ENCODE measurements at places on chromosomes 4 and X. TPM values are rescaled to one million over a fixed set of nuclear protein-coding genes. Genes with fewer than 3 reads are reported as not detected.

DNA sequence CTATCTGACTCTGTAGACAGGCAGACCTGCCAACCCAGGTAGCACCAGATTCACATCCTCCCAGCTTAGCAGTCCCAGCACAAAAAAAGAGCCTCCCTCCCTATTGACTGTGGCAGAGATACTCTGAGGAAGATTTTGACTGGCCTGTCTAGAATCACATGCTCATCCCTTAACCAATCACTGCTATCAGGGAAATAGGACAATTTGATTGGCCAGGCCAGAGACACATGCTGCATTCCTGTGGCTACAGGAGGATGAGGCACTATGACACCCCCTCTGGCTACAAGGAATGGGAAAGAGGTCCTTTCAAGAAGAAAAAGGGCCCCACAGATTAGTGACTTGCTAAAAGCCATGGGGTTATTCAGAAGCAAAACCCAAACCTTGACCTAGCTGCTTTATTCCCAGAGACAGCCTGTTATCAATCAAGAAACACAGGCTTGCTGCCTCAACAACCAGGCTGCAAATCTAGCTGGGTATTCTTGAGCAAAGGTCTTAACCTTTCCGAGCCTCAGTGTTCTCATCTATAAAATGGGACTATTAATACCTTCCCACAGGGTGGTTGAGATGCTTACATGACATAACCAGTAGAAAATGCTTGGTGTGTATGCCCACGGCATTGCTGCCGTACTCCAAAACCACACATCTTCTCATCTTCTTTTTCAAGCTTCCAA is 147.6 kb downstream of the BCOR start:
- no peak for DNase-seq

DNA sequence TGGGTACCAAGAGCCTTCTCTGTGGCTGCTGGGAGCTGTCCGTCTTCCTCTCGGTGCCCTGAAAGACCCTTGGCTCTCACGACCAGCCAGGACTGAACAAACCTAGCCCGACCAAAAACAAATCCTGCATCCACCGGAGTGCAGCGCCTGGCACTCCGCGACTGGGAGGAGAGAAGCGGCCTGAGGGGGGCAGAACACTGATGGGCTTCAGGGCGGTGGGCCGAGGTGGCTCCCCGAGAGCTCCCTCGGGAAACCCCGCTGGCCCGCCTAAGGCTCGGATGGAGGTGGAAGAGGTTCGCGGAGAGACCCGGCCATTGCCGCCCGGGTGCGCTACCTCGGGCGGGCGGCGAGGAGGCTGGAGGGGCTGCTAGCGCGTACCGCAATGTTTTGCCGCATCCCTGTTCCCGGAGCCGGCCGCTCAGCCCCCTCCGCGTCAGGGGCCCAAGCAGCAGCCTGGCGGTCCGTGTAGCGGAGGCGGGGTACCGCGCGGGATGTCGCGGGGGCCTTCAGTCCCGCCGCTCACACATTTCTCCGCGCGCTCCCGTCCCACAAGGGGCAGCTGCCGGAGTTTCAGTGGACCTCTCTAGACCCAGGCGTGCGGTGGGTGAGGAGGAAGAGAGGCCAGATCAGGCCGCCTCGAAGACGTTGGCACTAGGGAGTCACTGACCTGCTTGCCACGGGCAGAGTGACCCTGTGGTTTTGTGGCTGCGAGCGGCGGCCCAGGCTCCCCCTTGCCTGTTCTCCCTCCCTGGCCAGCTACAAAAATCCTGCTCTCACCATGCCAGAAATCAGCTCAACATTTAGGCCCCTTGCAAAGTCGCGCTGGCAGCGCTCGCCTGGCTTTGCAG is 2.2 kb downstream of the SLITRK4 start:
- DNase-seq, result no peak

DNA sequence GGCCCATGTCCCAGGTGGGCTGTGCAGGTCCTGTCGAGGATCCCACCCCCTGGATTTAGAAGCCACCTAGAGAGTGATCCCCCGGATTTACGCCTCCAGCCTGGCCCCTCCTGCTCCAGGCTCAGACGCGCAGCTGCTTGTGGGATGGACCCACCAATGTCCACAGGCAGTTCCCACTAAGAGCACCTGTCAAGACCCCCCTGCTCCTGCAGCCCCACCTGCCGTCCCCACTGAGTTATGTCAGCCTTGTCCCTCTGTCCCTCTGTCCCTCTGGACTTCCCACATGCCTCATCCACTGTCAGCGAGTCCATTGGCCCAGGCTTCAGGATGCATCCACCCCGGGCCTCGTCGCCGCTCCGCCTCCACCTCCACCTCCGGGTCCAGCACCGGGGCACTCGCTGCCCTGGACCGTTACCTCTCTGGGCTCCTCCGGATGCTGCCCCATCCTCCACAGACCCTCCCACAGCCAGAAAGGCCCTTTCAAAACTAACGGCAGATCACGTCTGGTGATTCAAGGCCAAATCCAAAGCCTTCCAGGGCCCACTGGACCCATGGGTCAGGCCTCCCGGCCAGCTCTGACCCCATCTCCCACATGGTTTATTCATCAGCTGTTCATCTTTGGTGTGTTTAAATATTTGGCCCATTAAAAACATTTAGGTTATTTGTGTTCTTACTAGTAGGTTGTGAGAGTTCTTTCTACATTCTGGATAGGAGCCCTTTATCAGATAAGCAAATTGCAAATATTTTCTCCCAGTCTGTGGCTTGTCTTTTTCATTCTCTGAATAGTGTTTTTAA is 28.3 kb downstream of the HTRA3 start:
- DNase-seq, result no peak

DNA sequence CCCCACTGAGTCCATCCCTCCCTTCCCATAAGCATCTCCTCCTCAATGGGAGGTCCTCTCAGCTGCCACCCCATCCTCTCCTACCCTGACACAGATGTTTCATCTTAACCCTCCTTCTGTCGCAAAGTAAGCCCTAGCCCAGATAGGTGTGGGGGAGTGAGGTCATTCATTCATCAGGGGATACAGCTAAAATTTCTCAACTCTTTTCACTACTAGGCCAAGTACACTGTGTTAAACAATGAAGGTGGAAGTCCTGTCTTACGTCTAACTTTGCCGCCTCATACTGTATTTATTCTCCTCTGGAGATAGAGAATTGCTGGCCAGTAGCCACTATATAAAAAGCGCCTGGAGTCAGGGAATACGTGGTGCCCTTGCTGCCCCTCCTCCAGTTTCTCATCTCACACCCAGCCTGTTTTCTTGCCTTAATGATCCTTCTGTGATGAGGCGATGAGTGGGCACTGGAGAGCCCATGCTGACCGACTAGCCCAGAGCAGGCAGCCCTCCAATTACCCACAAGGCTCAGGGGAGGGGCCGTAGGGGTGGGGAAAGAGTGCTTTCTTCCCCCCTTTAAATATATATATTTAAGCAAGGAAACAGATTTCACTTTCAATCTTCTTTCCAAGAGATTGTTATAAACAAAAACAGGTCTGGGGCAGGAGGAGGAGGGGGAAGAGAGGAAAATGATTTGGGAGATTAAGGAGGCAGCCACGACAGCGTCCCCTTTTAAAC is 149.5 kb downstream of the PJA1 start:
- no peak for DNase-seq

DNA sequence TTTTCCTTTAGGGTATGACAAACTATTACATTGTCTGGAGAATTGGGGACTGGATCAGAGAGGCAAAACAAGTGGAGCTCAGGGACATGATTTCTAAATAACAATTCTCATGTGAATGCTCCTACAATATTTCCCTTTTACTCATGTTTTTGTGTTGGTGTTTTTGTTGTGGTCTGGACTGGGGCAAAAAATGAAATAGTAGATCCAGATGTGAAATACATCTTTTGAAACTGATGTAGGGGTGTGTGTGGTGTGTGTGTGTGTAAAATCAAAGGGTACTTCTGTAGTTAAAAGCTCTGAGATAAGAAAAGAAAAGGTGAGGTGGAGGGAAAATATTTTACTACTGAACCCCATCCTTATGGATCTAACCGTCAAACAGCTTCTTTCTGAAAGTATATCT is 188.4 kb upstream of the RPL34 start:
- DNase-seq, result no peak

- no peak for DNase-seq
Measured at GRCh38 chr4:128812442-128813235, 3.1 kb downstream of the JADE1 start.

DNA sequence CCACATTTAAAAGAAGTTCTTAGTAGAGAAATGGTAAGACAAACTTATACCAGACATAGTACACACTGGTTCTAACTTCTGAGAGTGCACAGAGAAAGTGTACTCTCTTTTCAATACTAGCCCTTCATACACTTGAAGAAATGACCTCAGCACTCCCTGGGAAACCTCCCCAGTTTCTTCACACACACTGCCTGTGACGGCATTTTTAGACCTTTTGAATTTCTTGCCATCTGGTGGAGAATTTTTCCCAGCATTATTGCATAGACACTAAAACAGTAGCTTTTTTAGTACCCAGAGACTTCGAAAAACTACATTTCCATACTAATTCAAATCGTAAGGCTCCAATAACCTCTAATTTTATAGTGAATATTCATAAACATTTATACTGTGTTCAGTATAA is 341.6 kb upstream of the MAOA start:
- no peak for DNase-seq

DNA sequence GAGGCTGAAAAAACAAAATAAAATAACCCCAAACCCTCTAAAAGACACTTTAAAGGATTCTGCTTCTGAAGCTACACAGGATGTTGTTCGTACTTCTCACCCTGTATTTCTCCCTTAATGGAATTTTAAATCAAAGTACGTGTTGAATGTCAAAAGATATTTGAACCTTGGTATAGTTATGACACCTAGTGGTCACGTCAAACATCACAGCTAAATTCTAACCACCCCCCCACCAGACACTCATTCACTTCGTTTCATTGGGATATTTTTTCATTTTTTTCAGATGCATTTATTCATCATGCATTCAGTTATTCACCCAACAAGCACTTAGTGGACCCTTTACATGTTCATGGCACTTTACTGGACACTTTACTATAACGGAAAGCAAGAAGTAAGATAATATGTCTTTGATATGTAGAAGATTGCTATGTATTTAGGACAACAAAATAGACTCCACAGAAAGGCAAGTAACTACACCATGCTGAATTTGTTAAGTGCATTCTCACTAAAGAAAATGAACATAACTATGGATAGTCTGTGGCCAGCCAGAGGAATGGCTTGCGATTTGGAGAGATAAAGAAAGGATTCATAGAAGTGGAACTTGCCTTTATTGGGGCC is 62.5 kb upstream of the GPR174 start:
- DNase-seq, result peak; percentile 43

- DNase-seq, result no peak
Measured at GRCh38 chr4:126123611-126124325, 809.0 kb downstream of the FAT4 start.

GRCh38 chr4:166600264-166600663 is 634.0 kb downstream of the SPOCK3 start:
- no peak for DNase-seq

GRCh38 chr4:155008389-155008788 is 200.0 kb upstream of the NPY2R start:
- DNase-seq, result no peak

DNA sequence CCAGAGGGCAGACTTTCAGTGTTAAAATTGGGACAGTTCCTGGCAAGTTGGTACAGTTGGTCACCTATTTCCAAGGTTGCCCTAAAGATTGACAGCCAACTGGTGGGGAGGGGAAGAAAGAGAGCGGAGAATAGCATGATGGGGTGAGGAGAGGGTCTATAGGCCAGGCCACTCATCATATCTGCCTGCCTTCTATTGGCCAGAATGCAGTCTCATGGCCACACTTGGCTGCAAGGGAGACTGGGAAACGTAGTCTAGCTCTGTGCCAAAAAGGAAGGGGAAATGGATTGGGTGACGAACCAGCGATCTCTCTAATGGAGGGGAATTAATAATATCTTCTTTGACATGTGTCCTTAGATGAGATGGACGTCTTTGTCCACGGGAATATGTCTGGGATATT is 197.4 kb upstream of the ATP6AP2 start:
- no peak for DNase-seq

DNA sequence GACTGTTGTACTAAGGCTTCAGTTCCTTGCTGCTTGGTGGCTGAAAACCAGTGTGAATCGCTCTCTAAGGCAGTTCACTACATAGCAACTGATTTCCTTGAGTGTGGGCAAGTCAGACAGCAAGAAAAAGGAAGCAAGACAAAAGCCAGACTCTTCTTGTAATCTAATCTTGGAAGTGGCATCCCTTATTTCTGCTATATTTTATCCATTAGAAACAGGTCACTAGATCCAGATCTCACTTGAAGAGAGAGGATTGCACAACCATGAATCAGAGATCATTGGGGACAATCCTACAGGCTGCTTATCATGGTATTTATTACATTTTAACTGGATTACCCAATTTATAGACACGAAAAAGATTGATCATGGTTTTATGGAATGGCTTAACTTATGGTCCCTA is 684.5 kb downstream of the GRID2 start:
- no peak for DNase-seq

- no peak for DNase-seq
Measured at GRCh38 chrX:107662824-107663223, 34.5 kb downstream of the PRPS1 start.

- DNase-seq, result no peak
Measured at GRCh38 chrX:74423289-74423998, 2.2 kb downstream of the SLC16A2 start.

DNA sequence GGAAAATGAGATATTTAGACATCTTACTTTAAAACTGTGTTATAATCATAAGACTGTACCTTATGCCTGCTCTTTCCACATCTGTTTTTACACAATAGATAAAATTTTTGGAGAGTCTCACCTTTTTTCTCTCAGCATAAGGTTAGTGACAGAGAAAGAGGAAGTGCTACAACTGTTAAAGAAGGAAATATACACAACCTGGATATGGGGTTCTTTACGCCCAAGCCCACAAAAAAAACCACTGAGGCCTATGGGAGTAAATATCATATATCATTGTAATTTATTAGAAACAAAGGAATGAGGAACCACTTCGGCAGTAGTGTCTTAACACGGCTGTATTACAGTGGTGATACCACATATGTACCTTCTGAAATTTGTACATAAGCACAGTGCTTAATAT is 265.9 kb upstream of the GK2 start:
- no peak for DNase-seq

DNA sequence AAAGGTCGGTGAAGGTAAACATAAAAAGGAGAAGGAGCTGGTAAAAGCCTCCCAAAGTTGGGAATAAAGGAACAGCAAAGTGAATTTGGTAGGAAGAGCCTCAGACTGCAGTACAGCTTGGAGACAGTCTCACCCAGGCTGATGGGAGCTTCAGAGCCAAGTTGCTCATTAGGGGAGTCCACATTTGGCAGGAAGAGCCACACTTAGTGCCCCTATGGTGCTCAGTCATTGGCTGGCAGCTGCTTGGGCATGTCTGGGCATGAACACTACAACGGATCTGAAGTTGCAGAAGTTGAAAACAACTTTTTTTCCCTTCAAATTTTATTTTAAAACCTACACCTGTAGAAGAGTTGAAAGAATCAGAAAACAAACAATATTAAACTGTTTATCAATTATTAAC is 2497.3 kb downstream of the ARAP2 start:
- no peak for DNase-seq

- DNase-seq, result no peak
Measured at GRCh38 chr4:38189445-38189844, 229.2 kb downstream of the PTTG2 start.

Gene CTAG1B
- total RNA-seq, result not detected

Gene DRP2
- total RNA-seq, result not detected

Gene GAGE12H
- not detected for total RNA-seq

Gene GLUD2
- total RNA-seq, result 0.44 TPM

Gene STPG2
- 0.84 TPM for total RNA-seq

Gene TXK
- total RNA-seq, result 44.8 TPM

Gene PAGE5
- total RNA-seq, result 0.69 TPM

Gene COX7B2
- not detected for total RNA-seq

Gene OPHN1
- 0.23 TPM for total RNA-seq

Gene IL1RAPL2
- total RNA-seq, result not detected

Gene DUSP9
- total RNA-seq, result not detected

Gene BTK
- 1.9 TPM for total RNA-seq

Gene RASL11B
- total RNA-seq, result not detected

Gene GJB1
- not detected for total RNA-seq

Gene PNMA6F
- total RNA-seq, result not detected
